Activated naive CD4-positive, alpha-beta T cell treated with anti-CD3 and anti-CD28 coated beads, Interleukin-2, amount 10 ng/mL, durations not matched to agents 5 hours and 36 hours (primary cell): ENCODE measurements at places on chromosomes 4 and X. TPM values are rescaled to one million over a fixed set of nuclear protein-coding genes. Genes with fewer than 3 reads are reported as not detected.

Gene RIBC1
- 0.88 TPM for total RNA-seq

Gene GAGE13
- not detected for total RNA-seq

Gene CWH43
- not detected for total RNA-seq

Gene CXorf49
- not detected for total RNA-seq

Gene CENPU
- 53.8 TPM for total RNA-seq

Gene DCHS2
- total RNA-seq, result not detected

Gene GPR34
- total RNA-seq, result not detected

Gene CYBB
- total RNA-seq, result 0.08 TPM

Gene ZBTB33
- 18.3 TPM for total RNA-seq

Gene CCDC160
- total RNA-seq, result not detected

Gene PCDH19
- total RNA-seq, result not detected

Gene NLRP2B
- not detected for total RNA-seq

Gene SERPINA7
- total RNA-seq, result not detected

Gene CEP135
- 19.3 TPM for total RNA-seq

Gene TKTL2
- not detected for total RNA-seq

Gene NCBP2L
- total RNA-seq, result not detected
